Stimulated activated CD8-positive, alpha-beta memory T cell treated with anti-CD3 and anti-CD28 coated beads, Interleukin-4, amount 100 ng/mL, for 1 hour (primary cell): ENCODE measurements at places on chromosomes 3 and 15.

DNA sequence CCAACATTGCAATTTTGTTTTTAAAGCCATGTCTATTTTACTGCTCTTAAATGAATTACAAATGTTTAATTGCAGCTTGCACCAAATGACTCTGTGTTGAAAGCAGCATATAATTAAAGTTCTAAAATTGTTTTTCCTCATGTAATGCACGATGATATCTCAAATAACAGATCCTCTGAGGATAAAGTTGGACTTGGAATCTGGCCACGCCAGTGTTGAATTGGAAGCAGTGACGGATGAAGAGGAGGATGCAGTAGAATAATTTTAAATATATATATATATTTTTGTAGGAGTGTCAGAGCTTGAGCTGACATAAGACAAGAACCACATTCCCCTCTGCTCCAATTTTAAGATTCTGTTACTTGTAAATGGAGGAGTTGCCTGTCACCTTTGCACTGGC, 406.6 kb upstream of the DPPA4 start:
- DNase-seq = no peak

DNA sequence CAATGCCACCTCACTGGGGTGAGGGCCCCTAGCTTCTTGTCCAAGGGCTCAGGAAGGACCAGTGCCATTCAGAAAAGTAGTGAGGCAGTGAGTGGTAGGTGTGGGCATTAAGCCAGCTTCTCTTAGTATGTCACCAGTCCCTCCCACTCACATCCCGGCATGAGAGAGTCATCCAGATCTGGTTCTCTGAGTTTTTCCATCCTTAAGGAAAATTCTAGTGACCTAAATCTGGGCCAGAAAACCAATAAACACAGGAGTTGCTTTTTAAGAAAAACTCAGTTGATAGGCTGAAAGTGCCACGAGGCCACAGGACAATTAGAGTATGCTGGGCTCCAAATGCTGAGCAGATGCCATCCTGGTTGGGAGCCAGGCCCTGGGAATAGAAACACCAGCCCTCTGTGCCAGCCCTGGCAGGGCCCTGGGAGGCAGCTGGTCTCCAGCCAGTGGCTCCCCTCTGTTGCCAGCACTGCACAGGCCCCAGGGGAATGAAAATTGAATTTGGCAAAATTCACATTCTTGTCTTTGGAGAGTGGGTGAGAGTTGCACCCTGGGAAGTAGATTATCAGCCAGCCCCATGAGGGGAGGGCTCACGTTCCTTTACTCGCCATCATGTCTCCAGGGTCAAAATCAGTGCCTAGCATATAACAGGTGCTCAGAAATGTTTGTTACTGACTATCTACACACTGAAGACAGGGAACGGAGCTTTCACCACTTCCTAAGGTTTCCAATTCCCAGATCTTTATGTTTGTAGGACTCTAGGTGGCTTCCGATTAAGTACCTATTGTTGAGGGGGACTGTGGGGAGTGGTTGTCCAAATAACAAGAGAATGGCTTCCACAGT, 52.8 kb downstream of the FAM43A start:
- DNase-seq = no peak

DNA sequence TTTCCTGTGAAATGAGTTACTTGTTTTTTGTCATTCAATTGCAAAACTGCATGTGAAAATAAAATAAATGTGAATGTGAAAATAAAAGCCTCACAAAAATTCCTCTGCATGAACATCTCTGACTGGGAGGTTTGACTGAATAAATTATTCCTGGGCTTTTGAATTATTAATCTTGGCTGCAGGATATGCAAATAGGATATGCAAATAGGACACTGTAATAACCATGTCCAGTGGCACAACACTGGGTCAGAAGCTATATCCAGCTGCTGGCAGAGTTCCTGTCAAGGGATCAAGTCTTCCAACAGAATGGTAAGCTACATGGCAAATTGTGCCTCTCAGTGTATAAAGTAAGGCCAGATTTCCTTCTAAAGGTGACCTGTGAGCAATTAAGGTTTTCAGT, at the start of gene SUCNR1:
Gene SUCNR1 (plus strand): TSS at position 246 of the 400 bp plus-strand sequence. CDS start 6,250 bp downstream, outside the sequence.
- no peak for DNase-seq

DNA sequence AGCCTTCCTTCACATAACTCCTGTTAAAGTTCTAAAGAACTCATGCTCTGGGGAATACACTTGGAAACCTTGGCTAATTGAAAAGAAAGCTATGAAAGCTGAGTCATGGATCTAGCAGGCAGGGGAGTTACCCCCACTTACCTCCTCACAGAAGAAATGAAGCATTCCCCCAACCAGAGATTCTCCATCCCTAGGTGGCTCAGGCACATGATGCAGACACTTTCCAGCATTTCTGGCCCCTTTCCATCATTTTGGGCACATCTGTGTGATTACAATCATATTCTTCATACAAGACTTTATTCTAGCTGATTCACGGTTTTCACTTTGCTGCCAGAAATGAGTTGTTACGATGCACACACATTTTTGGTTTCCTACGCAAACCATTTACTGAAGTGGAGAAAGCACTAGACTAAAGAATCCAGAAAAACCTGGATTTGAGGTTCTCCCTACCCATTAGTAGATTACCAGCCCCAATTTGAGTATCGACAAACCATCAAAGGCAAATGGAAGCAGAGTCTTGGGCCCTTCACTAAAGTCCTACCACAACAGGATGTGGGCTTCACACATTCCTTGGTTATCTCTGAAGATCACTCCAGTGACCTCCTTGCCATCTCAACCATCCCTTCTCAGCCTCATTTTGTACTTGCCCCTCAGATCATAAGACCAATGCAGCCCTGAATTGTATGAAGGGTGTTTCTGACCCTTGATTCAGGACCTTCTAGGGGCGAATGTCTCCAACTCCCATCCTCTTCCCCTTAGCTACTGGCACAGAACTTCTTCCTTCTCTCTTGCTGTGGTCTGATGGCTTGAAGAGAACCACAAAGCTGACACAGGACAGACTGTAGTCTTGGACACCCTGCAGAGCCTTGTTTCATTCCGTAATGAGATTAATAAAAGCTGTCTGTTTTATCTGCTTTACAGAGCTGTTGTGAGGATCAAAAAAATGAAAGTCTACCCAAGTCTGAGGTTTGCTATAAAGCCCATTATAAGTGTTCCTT, 42.5 kb upstream of the SNRK start:
- no peak for DNase-seq

DNA sequence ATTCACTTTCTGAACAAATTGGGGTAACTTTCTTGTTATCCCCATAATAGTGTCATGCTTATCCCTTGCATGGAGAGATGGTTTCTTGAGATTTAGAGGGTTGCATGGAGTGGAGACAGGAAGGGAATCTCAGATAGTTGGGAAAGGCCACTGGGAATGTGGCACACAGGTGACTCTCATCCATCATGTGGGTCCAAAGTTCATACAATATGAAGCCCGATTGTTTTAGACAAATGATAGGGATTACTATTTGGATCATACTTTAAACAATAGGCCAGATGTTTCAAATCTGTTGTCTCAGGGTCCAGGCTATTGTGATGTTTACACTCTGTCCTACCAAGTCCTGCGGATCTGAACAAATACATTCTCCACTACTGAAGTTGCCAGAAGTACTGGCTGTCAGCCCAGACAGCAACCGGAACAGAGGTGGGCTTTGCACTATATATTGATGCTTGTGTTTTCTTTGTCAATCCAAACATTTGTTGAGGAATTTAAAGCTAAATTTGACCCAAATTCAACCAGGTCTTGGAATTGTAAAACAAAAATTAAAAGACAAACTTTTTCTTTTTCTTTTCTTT, 39.2 kb upstream of the NMNAT3 start:
- no peak for DNase-seq

GRCh38 chr3:31670136-31670535, 137.4 kb downstream of the STT3B start:
- DNase-seq = no peak

DNA sequence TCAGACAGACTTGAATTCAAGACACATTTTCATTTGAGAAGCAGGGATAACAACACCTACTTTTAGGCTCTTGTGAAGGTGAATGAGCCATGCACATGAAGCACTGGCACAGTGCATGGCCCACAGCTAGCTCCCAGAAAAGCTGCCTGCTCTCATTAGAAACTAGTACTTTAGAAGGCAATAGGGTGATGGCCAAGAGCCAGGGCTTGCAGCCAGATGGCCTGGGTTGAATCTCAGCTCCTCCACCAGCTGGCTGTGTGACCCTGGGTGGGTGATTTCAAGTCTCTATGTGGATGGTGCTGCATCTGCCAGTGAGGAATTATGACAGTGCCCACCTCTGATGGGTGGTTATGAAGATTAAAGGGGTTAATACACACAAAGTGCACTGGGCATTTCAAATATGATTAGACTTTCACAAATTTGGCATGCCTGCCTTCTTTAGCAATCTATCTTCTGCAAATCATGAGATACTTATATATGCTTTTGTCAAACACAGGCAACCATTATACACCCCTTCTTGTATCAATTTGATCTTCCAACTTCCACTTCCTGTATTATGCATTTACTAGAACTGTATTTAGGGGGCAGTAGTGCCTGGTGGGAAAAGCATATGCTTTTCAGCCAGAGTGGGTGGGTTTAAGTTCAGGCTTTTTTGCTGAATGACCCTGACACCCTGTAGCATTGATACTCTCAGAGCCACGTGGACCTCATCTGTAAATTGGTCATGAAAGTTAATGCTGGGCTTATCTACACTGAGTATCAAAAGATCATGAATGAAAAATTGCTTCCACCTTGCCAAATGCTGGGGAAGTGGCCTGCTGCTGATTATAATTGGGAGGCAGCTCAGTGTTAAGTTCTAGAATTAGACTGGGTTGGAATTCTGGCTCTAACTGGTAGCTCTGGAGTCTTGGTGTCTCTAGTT, 34.7 kb upstream of the RBP1 start:
- DNase-seq = no peak

DNA sequence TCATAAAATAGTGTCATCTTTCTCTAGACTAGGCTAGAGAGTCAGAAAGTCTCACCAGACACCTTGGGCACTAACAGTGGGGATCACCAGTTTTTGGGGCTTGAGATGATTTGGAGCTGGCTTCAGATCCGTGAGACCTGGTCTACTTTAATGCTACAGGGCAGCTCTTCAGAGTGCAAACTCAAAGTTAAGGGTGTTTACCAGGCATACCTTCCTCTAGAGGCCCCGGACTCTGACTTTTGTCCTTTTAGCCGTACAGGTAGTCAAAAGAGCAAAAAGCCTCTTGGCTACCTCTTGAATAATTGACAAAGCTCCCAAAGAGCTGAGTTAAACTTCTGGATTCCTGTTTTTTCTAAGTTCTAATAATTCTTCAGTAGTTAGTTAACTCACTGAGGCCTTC, 41.4 kb upstream of the CCR4 start:
- DNase-seq = no peak

GRCh38 chr3:116265320-116265695, 180.0 kb downstream of the LSAMP start:
- no peak for DNase-seq

DNA sequence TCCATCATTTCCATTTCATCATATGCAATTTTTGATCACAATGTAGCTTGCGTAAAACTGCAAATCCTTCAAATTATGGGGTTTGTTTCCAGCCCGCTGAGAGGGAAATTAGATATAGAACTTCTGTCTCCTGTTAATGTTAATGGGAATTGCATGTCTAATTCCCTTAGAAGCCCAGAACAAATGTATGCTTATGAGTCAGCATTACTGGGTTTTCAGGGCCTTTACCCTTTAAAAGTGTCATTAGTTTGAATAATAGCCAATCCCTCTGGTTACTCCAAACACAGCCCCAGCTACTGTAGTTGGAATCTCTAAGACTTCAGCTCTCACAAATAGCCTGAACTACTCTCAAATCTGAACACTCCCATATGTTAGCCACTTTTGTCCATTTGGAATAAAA, 439.4 kb downstream of the C3orf38 start:
- no peak for DNase-seq

GRCh38 chr3:108209579-108209978, 12.6 kb downstream of the IFT57 start:
- no peak for DNase-seq

GRCh38 chr3:107268469-107268868, 108.8 kb upstream of the CCDC54 start:
- no peak for DNase-seq

- DNase-seq = no peak
Observed at GRCh38 chr3:156388497-156389448, 166.1 kb downstream of the SSR3 start.

- no peak for DNase-seq
Observed at GRCh38 chr15:69825941-69826818, 271.5 kb downstream of the TLE3 start.

- no peak for DNase-seq
Observed at GRCh38 chr15:60392986-60393790, 4.6 kb downstream of the ANXA2 start.
